ENCODE measurements at places on chromosomes 2 and 18.

DNA sequence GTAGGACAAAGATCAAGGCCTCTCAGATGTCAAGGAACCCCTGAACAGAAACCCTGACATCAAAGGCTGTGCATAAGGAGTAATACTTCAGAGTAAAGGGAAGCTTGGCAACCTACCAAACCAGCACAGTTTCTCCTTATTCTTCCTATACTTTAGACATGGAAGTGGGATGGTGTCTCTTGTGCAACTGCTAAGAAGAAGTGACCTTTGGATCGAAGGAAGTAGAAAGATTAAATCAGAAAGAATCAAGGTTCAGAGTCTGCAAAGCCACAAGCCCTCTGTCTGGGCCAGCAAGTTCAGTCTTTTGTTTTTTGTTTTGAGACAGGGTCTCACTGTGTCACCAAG, 66.2 kb upstream of the SLC39A10 start:
- no peak for DNase-seq

GRCh38 chr2:227219312-227220105, 55.1 kb downstream of the COL4A3 start:
- DNase-seq, result no peak

GRCh38 chr2:127422559-127423477, 4.6 kb downstream of the PROC start:
- DNase-seq, result no peak

DNA sequence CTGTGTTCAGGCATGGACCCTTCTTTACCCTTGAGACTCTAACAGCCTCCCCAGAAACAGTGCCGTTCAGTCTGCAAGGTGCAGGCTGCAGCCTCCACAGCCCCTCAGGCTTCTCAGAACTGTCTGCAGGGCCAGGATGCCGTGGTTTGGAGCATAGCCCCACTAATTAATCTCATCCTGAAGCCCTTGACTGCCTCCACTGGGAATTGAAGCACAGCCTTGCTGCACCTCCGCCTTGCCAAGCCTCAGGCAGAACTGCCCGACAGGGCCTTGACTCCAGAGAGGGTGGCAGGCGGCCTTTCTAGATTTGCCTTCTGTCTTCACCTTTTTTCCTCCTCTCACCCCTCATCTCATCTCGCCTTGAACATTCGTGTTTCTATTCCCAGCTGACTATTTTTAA, 119.8 kb downstream of the NRP2 start:
- DNase-seq, result no peak

GRCh38 chr2:3377279-3377611, 373 bp downstream of the EIPR1 start:
- no peak for DNase-seq

DNA sequence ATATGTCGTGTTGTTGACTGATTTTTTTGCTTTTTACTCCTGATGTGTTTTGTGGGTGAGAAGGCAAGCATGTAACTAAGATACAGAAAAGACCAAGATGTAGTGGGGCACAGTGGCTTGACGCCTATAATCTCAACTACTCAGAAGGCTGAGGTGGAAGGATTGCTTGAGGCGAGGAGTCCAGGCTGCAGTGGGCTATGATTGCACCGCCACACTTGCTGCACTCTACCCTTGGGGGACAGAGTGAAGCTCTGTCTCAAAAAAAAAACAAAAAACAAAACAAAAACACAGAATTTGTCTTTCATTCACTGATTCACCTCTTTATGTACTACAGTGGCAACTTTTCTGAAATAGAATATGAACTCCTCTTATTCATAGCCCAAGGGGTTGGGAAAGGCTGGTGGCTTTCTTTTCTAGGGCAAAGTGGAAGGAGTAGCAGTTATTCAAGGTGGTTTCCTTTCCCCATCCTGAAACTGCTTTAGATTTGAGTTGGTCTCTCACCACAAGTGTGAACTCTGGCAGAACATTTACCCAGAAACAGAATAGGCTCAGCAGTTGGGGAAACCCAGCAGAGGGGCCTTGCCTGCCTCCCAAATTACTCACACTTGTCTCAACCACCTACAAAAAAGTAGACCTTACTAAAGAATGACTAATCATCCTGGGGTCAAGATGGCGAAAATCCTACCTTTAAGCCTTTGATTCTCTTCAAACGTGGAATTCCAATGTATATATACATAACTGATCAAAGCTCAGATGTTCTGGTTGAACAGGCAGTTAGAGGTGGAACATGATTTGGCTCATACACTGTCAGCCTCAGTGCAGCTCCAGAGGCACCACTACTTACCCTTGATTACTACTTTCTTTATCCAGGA, 6.5 kb downstream of the TANK start:
- no peak for DNase-seq

DNA sequence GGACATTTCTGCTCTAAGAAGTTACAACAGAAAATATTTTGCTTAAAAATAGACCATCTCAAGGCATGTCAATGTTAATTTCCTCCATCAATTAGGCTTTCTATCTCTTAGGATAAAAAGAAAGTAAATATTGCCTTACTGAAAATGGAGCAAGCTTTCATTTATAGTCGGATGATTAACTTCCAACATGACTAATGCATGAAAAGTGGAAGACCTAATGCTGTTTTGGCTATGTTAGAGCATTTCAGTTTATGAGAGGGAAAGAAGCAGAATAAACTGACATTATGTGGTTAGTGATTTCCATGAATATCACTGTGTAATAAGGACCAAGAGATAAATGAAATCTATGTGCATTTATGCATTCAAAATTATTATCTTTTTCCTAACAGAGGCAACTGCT, 475.2 kb upstream of the UBE2E3 start:
- no peak for DNase-seq

All from left ventricle myocardium inferior (tissue), 1 donor.